ENCODE measurements at places on chromosomes 5 and 9.

- H3K27me3 ChIP-seq, result no peaks in the 10 kb centered on the region
- H3K36me3 ChIP-seq, result no peaks in the 10 kb centered on the region
- H3K4me3 ChIP-seq, result no peak overlapping the region
- no peaks in the 10 kb centered on the region for H3K4me1 ChIP-seq
- H3K27ac ChIP-seq, result no peak overlapping the region
These were observed 5.9 kb downstream of the PCDHB6 start for GRCh38 chr5:141155540-141156374.

- H3K27ac ChIP-seq, result no peak overlapping the region
- H3K4me3 ChIP-seq, result no peak overlapping the region
- DNase-seq, result no peak
- no peaks in the 10 kb centered on the region for H3K4me1 ChIP-seq
- no peaks in the 10 kb centered on the region for H3K27me3 ChIP-seq
These were observed 576.7 kb upstream of the ZNF462 start for GRCh38 chr9:106286249-106286648.

DNA sequence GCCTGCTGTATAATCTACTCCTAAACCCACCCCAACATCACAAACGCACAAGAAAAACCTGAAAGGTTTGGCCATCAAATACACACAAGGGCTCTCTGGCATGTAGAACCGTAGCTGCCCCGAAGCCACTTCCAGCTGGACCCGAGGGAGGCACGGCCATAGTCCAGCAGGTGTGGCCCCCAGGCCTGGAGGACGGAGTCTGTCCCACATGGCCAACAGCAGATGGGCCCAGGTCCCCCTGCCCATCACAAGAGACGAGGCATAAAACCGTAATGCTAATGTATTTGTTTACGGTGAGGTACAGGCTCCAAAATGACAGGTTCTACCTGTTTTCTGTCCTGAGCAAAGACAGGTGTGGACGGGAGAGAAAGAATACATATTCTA, 234.2 kb downstream of the SYK start:
- no peak for DNase-seq
- H3K4me3 ChIP-seq, result no peak overlapping the region
- no peaks in the 10 kb centered on the region for H3K27me3 ChIP-seq

- no peak overlapping the region for H3K27ac ChIP-seq
- H3K27me3 ChIP-seq, result peaks cover 16% of the 10 kb centered on the region
- no peaks in the 10 kb centered on the region for H3K36me3 ChIP-seq
- H3K4me1 ChIP-seq, result peaks cover 5% of the 10 kb centered on the region
- H3K4me3 ChIP-seq, result peak overlapping the region; percentile 25
These were observed 4.6 kb upstream of the SLC9A3 start for GRCh38 chr5:528629-529511.

DNA sequence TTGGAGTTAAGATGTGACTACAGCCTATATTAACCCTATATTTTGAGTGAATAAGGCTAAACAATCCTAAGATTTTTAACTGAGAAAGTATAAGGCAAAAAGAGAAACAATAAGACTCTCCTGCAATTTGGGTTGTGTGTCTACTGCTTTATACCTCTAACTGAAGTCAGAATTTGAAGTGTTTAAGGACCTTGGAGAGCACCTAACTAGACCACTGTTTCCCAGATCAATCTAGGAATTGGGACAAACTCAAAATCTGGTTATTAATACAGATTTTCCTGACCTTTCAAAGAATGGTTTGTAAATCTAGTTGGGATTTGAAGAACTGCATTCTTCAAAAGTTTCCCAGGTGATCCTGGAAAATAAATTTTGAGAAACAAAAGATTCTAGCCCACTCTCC, 42.1 kb downstream of the GABRA1 start:
- H3K4me1 ChIP-seq, result no peaks in the 10 kb centered on the region
- H3K36me3 ChIP-seq, result no peaks in the 10 kb centered on the region
- H3K4me3 ChIP-seq, result no peak overlapping the region

DNA sequence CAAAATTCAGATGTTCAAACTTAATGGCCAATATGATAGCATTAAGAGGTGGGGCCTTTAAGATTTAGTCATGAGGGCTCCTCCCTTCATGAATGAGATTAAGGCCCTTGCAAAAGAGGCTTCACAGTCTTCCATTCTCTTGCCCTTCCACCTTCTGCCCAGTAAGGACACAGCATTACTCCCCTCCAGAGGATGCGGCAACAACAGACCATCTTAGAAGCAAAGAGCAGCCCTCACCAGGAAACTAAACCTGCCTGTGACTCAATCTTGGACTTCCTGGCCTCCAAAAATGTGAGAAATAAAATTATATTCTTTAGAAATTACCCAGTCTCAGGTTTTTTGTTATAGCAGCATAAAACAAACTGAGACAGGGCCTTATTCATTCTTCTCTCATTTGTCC, 8.2 kb downstream of the AP3B1 start:
- no peak for DNase-seq
- no peaks in the 10 kb centered on the region for H3K27me3 ChIP-seq
- no peaks in the 10 kb centered on the region for H3K36me3 ChIP-seq
- no peak overlapping the region for H3K27ac ChIP-seq
- H3K4me3 ChIP-seq, result no peak overlapping the region

GRCh38 chr9:108400297-108400696, 455.5 kb downstream of the ACTL7B start:
- H3K4me1 ChIP-seq, result no peaks in the 10 kb centered on the region
- no peaks in the 10 kb centered on the region for H3K27me3 ChIP-seq
- no peaks in the 10 kb centered on the region for H3K36me3 ChIP-seq
- no peak overlapping the region for H3K27ac ChIP-seq
- DNase-seq, result no peak

- H3K4me3 ChIP-seq, result no peak overlapping the region
- DNase-seq, result no peak
- no peak overlapping the region for H3K27ac ChIP-seq
- no peaks in the 10 kb centered on the region for H3K4me1 ChIP-seq
These were observed 33.0 kb downstream of the MAMDC2 start for GRCh38 chr9:70076678-70077077.

- H3K36me3 ChIP-seq, result no peaks in the 10 kb centered on the region
- no peak for DNase-seq
- H3K4me3 ChIP-seq, result no peak overlapping the region
- no peaks in the 10 kb centered on the region for H3K4me1 ChIP-seq
- no peak overlapping the region for H3K27ac ChIP-seq
- H3K27me3 ChIP-seq, result no peaks in the 10 kb centered on the region
These were observed 3.8 kb downstream of the MRPL22 start for GRCh38 chr5:154944716-154945115.

DNA sequence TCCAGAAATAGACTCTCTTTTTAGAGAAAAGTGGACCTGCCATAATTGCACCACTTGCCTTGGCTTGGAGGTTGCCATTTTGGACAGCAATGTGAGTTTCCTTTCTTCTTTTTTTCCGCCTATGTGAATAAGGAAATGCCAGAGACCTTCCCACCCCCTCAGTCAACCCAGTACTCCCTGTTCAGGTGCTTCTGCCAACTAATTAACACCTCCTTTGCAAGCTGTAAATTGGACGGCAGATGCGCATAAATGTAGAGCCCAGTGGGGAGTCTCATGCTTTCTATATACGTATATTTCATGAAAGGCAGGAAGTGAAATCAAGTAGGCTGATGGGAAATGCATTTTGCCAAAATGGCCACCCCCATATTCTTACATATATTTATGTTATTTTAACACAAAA, 269.8 kb upstream of the RFX3 start:
- no peak overlapping the region for H3K27ac ChIP-seq
- no peak overlapping the region for H3K4me3 ChIP-seq
- H3K27me3 ChIP-seq, result no peaks in the 10 kb centered on the region
- no peaks in the 10 kb centered on the region for H3K36me3 ChIP-seq

- no peak overlapping the region for H3K4me3 ChIP-seq
- H3K36me3 ChIP-seq, result no peaks in the 10 kb centered on the region
- DNase-seq, result no peak
- H3K4me1 ChIP-seq, result no peaks in the 10 kb centered on the region
- H3K27me3 ChIP-seq, result no peaks in the 10 kb centered on the region
These were observed 28.3 kb downstream of the MARCHF6 start for GRCh38 chr5:10381803-10382202.

- H3K27me3 ChIP-seq, result no peaks in the 10 kb centered on the region
- peak; percentile 66 for DNase-seq
- H3K27ac ChIP-seq, result no peak overlapping the region
- H3K4me3 ChIP-seq, result no peak overlapping the region
These were observed 19.3 kb downstream of the PPIP5K2 start for GRCh38 chr5:103139264-103139865.

DNA sequence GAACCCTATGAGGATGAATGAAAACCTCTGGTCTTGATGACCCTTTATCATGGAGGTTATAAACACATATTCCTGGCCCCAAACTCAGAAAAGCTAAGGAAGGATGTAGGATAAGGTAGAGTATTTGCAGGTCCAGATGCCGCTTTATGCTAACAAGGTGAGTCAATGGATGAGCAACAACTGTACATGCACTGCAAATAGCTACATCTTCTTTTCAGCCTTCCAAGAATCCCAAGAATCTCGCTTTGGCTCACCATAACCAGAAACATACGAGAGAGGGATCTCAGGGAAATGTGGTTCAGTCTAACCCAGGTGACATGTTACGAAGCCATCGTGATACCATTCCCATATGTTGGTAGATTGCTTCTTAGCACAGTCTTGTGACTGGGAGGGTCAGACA, 152.3 kb upstream of the ANKH start:
- H3K4me3 ChIP-seq, result no peak overlapping the region
- H3K36me3 ChIP-seq, result no peaks in the 10 kb centered on the region
- no peaks in the 10 kb centered on the region for H3K4me1 ChIP-seq
- H3K27me3 ChIP-seq, result no peaks in the 10 kb centered on the region

- peaks cover 16% of the 10 kb centered on the region for H3K4me1 ChIP-seq
- no peak overlapping the region for H3K4me3 ChIP-seq
- H3K27me3 ChIP-seq, result no peaks in the 10 kb centered on the region
- H3K27ac ChIP-seq, result peak overlapping the region; percentile 91
- DNase-seq, result peak; percentile 56
These were observed 13.4 kb upstream of the JADE2 start for GRCh38 chr5:134511796-134512660.

DNA sequence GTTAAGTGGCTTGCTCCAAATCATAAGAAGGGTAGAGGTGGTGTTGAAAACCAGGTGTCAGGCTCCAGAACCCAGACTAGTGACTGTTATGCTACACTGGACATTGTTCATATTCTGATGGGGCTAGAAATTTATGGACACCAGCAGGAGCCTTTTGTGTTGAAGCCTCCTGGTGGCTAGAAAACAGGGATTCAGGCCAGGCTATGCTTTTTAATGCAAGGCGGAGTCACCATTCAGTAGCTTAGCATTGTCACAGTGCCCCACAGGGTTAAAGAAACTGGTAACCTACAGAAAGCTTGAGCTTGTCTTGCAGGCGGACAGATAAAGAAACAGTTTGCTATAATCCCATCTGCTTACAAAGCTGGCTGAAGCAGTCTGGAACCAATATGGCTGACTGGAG, 23.0 kb upstream of the GOLM1 start:
- no peaks in the 10 kb centered on the region for H3K4me1 ChIP-seq
- H3K4me3 ChIP-seq, result no peak overlapping the region

DNA sequence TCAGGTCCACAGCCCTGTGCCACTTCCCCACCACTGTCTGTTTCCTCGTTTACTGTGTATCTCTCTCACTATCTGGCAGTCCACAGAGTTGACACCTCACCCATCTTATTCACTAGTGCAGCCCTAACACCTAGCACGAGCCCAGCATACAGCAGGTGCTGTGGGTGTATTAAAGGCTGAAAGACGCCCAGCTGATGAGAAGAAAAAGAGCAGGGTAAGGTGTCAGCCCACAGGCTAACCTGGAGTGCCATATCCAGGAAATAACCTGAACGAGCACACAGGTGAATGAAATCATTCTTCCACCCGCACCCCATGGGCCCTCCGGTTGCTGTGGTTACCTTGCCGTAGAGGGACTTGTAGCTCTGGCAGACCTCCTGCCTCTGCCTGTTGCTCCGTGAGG, 18.6 kb downstream of the ANXA6 start:
- no peaks in the 10 kb centered on the region for H3K4me1 ChIP-seq
- peak overlapping the region; percentile 43 for H3K27ac ChIP-seq
- DNase-seq, result no peak
- no peak overlapping the region for H3K4me3 ChIP-seq

DNA sequence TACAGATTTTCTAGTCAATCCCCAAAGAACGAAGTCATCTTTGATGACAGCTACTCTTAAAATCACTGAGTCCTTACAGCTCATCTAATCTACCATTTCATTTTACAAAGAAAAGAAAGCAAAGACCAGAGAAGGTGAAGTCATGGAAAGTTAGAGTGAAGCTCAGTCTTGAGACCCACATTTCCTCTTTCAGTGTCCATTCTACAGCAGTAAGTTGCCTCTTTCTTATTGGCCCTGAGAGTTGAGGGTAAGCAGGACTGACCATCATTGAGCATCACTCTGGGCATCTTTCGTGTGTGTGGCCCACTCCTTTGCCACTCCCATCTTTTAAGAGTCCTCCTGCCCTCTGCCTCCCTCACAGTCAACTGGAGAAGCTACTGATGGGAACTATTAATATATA, 251.8 kb upstream of the NR4A3 start:
- H3K27me3 ChIP-seq, result no peaks in the 10 kb centered on the region
- no peak overlapping the region for H3K4me3 ChIP-seq
- H3K36me3 ChIP-seq, result no peaks in the 10 kb centered on the region
- no peak for DNase-seq

GRCh38 chr5:59891962-59892643, 1.4 kb downstream of the PDE4D start:
- no peak overlapping the region for H3K27ac ChIP-seq
- peaks cover 32% of the 10 kb centered on the region for H3K27me3 ChIP-seq
- H3K4me1 ChIP-seq, result peaks cover 4% of the 10 kb centered on the region
- DNase-seq, result no peak
- no peaks in the 10 kb centered on the region for H3K36me3 ChIP-seq

DNA sequence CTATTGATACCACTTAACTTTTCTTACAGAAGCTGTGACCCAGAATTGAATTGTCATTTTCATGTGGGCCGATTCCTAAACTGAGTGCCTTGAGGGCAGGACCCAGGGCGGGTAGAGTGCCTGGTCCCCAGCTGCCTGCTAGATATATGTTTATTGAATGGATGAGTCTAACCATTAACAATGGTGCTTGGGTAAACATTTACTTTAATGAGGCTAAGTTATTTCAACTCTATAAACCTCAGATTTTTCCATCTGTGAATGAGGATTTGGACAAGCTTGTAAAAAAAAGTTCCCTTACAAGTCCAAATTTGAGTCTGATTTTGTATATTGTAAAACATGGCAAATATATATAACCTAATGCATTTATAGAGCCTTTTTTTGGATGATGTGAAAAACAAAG, 181.8 kb upstream of the ELL2 start:
- no peak for DNase-seq
- no peaks in the 10 kb centered on the region for H3K36me3 ChIP-seq
- H3K4me1 ChIP-seq, result no peaks in the 10 kb centered on the region
- H3K4me3 ChIP-seq, result no peak overlapping the region
- no peak overlapping the region for H3K27ac ChIP-seq
- H3K27me3 ChIP-seq, result no peaks in the 10 kb centered on the region

DNA sequence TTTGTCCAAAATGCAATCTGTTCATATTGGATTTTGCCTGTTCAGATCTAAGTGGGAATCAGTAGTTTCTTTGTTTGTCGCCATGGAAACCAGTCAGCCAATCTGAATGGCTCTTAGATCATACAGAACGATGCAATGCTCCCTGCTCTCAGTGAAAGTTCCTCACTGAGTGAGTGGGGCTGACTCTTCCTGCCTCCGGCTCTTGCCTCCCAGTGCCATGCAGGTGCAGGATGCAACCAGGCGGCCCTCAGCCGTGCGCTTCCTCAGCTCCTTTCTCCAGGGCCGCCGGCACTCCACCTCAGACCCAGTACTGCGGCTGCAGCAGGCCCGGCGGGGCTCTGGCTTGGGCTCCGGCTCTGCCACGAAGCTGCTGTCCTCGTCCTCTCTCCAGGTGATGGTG, at the start of gene PTPDC1:
PTPDC1 (plus strand) TSS at position 151 of the 400 bp plus-strand sequence; CDS start at position 218, 67 bp downstream.
- no peak within 1 kb of the TSS for H3K4me3 ChIP-seq
- H3K27ac ChIP-seq, result no peak within 1 kb of the TSS
- H3K4me1 ChIP-seq, result no peaks in the 10 kb centered on the region
- H3K36me3 ChIP-seq, result no peaks in the 10 kb centered on the region
- DNase-seq, result no peak
- no peaks in the 10 kb centered on the region for H3K27me3 ChIP-seq

Data from breast epithelium (tissue), 4 donors.